ENCODE measurements at places on chromosomes 2 and 18.
A peak's percentile ranks its signal among the peaks of the same experiment; 100 is the strongest.

DNA sequence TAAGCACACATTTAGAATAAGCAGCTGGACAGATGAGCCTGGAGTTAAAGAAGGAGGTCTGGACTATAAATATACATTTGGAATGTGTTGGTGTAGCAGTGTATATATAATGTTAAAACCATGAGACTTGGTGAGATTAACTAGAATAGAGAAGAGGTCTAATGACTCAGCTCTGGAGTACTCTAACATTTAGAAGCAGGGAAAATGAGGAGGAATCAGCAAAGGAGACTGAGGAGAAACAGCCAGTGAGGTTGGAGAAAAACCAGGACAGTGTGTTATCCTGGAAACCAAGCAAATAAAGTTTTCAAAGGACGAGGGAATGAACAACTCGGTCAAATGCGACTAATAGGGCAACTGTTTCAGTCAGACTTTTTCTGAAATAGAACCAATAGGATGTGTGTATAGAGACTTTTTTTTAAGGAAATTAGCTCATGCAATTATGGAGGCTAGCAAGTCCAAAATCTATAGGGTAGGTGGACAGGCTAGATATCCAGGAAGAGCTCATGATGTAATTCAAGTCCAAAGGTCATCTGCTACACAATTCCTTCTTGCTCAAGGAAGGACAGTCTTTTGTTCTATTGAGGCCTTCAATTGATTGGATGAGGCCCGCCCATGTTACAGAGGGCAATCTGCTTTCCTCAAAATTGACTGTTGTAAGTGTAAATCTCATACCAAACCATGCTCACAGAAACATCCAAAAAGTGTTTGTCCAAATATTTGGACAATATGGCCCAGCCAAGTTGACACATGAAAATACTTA is 10.8 kb upstream of the SESTD1 start:
- DNase-seq: no peak

GRCh38 chr2:10541081-10541480 is 93.0 kb upstream of the ODC1 start:
- no peak for DNase-seq

- no peak for DNase-seq
Observed at GRCh38 chr2:67318563-67318962, 78.6 kb upstream of the ETAA1 start.

GRCh38 chr2:74576863-74577229 is 22.3 kb downstream of the DOK1 start:
- peak; percentile 23 for DNase-seq

DNA sequence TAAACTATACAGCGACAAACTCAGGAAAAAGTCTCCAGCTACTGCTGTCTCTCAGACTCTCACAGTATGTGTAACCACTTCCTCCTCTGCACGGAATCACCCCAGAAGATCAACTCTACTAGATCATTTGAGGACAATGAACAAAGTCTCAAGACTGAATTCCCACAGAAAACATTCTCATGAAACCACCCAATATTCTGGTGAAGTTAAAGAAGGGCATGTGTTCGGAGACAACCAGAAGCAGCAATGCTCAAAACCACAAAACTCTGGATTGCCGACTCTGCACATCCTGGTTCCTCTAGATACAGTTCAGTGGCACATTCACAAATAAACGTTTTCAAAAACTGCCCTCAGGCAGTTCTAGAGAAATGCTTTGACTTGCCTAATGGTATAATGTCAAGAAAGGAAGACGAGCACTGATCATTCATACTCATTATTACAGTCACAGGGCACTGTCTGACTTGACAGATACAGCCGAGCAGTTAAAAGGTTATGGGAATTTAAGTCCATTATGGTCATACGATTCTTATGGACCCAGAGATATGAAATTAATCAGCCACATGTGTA is 91.9 kb upstream of the STK17B start:
- no peak for DNase-seq

DNA sequence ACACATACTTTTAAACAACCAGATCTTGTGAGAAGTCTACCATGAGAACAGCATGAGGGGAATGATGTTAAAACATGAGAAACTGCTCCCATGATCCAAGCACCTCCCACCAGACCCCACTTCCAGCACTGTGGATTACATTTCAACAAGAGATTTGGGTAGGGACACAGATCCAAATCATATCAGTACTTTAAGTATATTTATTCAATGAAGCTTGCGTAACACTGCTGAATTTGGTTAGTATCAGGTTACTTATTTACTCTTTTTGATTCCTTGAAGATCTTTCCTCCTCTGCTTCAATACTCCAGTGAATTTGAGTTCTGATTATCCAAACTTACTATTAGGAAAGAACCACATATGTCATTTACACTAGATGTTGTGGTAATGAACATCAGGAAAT is 418.6 kb downstream of the PIK3C3 start:
- no peak for DNase-seq

- DNase-seq: no peak
Observed at GRCh38 chr18:49691177-49691608, 122.1 kb downstream of the ACAA2 start.

DNA sequence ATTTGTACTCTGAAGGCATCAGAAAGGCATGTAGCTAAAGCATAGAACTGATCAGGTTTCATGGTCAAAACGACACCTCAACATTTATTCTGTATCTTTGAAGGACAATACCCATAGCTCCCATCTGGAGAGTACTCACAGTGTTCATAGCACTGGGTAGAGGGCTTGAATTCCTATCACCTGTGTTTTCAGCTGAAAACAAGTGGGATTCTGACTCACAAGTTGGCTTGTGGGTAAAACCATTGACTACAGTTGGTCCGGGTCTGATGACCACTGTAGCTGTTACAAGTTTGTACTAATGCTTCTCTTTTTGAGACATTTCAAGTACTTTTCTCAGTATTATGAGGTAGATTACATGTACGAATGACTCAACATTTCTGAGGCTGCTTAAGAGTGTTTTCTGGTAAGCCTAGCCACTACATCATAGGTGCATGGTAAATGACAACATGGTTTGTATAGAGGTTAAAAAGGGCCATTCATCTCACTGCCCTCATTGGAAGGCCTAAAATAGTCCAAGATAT is 68.6 kb upstream of the PELI1 start:
- no peak for DNase-seq

DNA sequence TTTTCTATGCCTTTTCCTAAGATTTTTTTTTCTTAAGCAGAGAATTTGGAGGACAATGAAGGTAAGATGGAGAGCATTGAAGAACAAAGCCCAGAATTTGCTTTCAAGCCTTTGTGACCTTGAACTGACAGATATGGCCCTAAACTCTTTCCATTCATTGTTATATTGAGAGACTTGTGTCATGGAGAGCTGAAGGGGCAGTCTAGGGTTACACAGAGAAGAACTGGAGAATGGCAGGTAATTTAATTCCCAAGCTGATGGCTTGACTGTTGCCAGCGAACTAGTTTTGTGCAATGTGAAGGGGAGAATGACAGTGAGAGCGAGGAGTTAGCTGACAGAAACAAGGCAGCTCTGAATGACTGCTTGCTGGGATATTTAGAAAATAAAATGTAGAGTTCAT is 1344.2 kb downstream of the LRP1B start:
- DNase-seq: no peak

DNA sequence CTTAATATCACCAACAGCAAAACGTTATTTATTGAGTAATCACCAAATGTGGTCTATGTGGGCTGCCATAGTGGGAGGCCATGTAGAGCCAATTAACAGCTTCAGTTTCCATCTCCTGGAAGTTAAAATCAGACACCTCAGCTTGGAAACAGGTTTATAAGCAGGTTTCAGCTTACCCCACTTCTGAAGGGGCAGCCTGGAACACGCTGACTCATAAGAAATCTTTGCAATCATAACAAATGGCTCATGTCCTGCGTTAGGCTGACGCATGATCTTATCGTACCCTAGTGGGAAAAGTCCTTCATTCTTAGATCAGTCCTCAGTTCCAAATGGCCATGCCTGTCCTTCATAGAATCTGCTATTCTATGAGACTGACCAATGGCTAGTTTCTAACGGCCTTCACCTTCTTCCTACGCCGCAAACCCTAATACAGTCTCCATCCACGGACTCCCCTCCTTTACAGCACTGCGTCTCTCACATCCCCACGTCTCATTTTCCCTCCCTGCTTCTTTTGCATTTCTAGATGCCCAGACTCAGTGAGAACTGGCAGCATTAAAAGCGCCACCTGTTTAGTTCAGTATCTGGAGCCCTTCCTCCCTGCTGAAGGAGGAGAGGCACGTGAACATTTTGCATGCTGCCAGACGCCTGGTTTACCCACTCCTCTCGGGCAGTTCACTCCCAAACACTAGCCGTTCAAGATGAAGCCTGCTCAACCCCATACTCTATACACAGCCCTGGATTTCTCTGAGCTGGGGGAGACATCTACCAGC is 24.2 kb upstream of the BZW1 start:
- DNase-seq: no peak

DNA sequence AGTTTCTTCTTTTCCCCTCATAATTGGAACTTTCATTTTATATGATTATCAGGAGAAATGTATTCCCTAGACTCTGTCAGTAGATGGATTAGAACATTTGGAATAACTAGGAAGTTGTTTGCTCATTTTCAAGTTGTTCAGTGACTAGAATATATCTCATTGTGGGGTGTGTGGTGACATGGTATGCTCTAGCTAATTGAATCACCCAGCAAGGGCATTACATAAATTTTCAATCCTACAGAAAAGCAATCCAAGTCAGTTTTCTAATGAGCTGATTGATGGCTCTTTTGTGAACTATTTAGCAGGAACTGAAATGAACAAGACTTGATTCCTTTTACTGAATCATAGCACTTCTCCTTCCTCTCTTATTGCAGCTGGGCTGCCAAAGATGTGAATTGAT is 461.4 kb downstream of the TGIF1 start:
- DNase-seq: no peak

- DNase-seq: no peak
Observed at GRCh38 chr2:555164-555922, 121.9 kb downstream of the TMEM18 start.

DNA sequence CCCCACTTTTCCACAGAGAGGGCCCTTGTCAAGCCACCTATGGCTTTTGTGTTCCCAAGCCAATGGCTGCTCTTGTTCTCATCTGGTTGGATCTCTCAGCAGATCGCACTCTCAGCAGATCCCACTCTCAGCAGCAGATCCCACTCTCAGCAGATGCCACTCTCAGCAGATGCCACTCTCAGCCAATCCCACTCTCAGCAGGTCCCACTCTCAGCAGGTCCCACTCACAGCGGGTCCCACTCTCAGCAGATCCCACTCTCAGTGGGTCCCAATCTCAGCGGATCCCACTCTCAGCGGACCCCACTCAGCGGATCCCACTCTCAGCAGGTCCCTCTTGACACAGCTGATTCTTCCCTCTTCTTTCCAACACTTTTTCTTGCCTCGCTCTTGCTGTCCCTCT is 59.3 kb upstream of the MGAT4A start:
- no peak for DNase-seq

DNA sequence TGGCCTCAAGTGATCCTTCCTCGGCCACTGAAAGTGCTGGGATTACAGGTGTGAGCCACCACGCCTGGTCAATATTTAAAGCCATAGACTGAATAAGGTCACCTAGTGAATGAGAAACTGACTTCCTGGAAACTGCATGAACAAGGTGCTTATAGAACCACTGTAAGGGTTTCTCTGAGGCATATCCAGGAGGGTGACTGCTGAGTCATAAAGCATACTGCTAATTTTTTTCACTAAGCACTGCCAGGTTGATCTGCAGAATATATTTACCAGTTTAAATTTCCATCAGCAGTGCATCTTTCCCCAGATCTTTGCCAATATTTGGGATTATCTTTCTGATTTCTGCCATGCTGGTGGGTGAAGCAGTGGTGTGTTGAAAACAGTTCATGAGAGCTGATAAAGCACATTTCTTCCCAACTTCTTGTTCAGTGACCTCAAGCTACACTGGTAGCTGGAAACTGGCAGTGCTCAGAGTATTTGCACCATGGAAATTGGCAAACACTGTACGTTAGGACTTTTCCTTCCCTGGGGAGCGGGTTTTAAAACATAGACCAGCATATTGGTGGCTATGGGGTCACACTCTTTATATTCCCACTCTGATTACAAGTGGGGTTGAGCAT is 4.2 kb upstream of the CLIP4 start:
- no peak for DNase-seq

GRCh38 chr18:61575419-61575818 is 242.2 kb downstream of the CDH20 start:
- DNase-seq: no peak

- DNase-seq: no peak
Observed at GRCh38 chr2:88114889-88115288, 13.0 kb downstream of the FABP1 start.

- no peak for DNase-seq
Observed at GRCh38 chr2:221569425-221569845, 2.7 kb downstream of the EPHA4 start.

GRCh38 chr18:46547520-46547919 is 109.5 kb downstream of the LOXHD1 start:
- no peak for DNase-seq

GRCh38 chr2:85175369-85176299 is 42.4 kb downstream of the TCF7L1 start:
- DNase-seq: no peak

DNA sequence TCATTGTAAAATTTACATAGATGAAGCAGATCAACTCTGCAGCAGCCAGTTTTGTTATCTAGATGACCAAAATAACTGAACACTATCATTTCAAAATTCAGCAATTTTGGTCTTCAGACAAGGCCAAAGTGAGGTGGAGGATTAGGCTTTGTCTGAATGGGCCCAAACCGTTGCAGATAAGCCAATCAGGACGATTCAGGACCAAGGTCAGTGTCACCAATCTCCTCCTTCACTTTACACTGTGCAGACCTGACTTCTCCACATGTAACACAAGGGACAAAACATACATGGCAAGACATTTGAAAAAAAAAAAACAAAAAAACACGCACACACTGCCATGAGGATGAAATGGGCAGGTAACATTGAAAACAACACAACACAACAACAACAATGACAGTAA is 211.2 kb downstream of the NAPG start:
- no peak for DNase-seq

DNA sequence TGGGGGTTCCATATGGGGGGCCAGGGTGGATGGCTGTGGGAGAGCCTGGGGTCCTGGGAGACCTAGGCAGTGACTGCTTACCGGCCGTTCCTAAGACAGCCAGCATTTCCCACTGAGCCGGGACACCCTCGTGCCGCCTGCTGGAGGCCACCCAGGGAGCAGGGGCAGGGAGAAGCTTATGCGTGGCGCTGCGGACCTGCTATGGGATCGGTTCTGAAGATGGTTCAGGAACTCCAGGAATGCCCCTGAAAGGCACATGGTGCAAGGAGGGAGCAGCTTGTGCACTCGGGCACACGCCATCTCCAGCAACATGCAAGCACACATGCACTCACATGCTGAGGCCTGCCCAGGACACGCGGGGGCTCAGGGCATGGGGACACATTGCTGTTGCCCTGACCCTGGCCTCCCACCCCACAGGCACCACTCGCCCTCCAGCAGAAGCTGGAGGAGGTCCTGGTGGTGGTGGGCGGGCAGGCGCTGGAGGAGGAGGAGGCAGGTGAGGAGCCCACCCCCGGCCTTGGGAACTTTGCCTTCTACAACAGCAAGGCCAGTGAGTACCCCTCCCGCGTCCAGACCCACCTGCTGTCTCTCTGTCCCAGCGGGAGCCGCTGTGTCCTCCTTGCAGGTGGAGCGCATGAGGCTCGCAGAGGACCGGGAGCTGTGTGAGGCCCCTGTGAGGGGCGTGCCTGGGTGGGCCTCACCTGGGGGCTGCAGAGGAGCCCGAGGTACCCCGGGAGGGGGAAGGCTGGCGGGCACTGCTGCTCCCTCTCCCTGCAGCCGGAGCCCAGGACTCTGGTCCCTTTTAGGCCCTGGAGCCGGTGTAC is 4.1 kb downstream of the KLHL30 start:
- no peak for DNase-seq

GRCh38 chr2:66305718-66306117 is 129.2 kb upstream of the MEIS1 start:
- DNase-seq: no peak
